ENCODE measurements at places on chromosomes 6 and 20. TPM values are rescaled to one million over a fixed set of nuclear protein-coding genes. Genes with fewer than 3 reads are reported as not detected.

GRCh38 chr20:48205281-48205782, 420.1 kb upstream of the SULF2 start:
- no peak for DNase-seq

DNA sequence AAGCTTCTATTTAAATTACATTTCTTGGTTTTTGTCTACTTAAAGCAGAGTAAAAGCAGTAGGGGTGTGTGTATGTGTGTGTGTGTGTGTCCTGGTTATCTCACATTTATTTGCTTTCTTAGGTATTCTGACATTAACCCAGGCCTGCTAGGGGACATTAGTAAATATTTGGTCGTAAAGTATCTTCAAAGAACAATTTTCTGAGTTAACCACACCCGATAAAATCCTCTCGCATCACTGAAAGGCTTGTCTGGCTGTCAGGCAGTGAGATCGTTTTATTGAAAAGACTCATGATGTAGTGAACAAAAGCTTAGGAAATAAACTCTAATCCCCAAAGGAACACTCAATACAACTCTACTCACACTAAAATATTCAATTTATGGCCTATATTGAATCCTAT, 77.9 kb downstream of the ZNF217 start:
- no peak for DNase-seq

GRCh38 chr20:36018208-36018988, 50.0 kb downstream of the CNBD2 start:
- DNase-seq = no peak

- no peak for DNase-seq
Measured at GRCh38 chr6:73074175-73074574, 151.1 kb downstream of the KHDC1L start.

- no peak for DNase-seq
Measured at GRCh38 chr6:1380625-1381427, 8.6 kb upstream of the FOXF2 start.

- no peak for DNase-seq
Measured at GRCh38 chr6:28737750-28738395, 185.9 kb downstream of the TRIM27 start.

DNA sequence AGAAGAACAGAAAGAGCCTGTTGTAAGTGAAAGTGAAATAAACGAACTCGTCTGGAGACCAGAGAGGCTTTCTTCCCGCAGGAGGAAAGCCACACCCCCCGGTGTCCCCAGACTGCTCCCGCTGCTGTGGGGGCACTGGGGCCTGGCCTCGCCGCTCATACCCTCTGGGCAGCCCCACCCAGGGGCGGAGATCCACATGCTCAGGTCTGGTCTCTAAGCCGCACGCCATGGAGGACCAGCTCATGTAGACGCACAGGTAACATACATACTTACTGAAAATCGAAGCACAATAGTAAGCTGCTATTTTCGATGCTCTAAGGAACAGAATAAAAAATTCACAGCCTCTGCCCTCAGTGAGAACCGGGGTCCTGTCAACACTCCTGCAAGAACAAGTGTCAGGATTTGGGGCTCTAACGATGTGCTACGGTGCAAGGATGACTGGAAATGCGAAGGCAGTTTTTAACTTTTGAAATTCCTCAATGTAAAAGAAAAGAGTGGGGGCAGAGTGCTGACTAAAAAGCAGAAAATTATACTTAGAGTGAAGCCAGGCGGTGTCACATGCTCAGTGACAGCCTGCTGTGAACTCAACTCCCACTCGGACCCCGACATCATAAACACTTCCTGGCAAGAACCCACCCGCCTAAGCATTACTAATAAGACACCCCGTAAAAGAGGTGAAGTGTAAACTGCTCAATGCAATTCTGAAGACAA, 110.5 kb downstream of the IRF4 start:
- DNase-seq = no peak

DNA sequence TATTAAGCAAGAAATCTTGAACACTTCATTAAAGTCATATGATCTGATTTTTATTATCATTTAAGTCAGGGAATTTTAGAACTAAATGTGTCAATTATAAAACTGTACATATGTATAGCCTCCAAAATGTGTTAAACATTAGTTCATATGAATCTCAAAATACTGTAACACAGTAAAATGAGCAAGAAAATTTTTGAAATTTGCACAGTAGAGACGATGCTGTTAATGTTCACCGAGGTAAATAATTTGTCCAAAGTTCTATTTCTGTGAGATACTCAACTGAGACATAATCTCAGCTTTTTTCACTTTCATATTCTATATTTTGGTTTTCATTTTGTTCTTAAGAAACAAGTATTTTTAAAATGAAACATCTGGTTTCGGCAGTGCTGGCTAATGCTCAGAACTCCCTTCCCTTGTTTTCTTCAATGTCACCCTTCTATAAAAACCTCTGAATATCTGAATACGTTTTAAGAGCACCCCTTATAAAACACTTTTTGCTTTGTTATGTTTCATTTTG, 353.1 kb downstream of the LAMA2 start:
- no peak for DNase-seq

GRCh38 chr6:32175322-32175710, 568 bp downstream of the AGPAT1 start:
- DNase-seq = no peak

DNA sequence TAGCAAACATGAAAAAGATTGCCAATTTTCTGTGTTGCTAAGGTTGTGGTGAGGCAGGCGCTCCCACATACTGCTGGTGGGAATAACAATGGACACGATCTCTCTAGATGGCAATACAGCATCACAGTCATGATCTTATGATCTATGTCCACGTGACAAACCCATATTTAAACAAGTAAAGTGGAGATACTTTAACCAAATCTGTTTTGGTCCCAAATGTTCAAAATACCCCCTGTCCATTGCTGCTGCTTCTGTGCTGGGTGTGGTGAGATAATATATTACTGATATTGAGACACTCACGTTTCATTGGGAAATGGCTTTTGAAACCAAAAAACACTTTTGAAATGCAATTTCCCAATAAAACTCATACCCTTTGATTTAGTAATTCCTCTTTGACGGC, 23.0 kb downstream of the SIRPD start:
- DNase-seq = no peak

- DNase-seq = no peak
Measured at GRCh38 chr20:9829835-9830234, 9.0 kb downstream of the PAK5 start.

DNA sequence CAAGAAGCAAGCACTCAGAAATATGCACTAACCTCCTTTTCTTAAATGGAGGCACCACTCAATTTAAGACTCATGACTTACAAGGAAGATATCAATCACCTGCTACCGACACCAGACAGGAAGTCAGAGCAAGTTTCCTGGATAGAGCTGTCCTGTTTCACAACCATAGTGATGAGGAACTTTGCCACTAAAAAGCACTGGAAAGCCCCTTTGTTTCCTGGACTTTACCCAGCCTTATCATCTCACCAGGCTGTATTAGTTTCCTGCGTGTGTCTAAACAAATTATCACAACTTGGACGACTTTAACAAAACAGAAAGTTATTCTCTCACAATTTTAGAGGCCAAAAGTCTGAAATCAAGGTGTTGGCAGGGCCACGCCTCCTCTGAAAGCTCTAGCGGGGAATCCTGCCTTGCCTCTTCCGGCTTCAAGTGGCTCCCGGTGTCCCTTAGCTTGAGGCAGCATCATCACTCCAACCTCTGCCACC, 253.8 kb upstream of the STXBP5 start:
- no peak for DNase-seq

DNA sequence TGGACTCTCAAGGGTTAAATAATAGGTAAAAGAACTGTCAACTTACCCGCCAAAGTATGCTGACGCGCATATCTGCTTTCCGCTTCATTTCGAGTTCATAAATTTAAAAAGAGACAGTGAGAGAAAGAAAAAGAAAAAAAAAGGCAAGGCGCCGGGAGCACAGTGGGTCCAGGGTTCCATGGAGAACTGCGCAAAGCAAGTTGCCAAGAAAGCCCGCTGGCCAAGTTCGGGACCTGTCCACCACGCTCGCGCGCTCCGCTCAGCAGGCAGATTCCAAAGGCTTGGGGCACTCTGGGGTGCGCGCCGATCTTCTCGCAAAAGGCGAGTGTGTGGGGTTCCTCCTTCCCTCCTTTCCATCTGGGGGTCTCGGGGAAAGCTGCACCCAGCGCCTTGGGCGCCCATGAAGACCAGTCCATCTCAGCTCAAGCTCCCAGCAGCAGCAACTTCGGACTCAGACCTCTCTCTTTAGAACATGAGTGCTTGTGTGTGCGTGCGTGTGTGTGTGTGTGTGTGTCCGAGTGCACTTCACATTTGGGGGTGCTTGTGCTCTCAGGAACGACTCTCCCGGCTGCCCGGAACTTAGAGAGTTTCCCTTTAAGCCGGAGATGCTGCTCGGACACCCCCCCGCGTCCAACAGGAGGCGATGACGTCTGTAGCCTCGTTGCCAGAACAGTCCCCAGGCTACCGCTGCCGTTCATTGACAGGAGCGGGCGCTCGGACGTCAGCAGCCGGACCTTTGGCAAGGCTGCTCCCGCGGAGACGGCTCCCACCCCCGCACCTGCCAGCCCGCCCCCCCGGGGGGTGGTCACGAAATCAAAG, 180.0 kb downstream of the TBXT start:
- no peak for DNase-seq

- no peak for DNase-seq
Measured at GRCh38 chr6:3707024-3707423, 44.5 kb downstream of the PXDC1 start.

DNA sequence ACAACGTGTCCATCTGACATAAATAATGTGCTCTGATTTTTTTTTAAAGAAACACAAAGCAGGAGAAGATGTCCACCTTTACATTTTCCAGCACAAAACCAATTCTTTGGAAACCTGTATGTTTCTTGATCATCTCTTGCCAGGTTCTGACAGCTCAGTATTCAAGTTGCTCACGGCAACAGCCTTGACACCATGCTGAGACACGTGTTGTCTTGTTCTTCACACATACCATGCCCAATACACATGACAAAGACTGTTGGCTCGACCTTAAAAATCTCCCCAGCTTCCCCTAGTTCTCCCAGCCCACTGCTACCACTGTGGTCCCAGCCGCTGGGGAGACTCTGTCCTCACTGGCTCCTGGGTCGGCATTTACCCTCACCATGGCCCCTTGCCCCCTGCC, 518.9 kb downstream of the PREX1 start:
- DNase-seq = no peak

DNA sequence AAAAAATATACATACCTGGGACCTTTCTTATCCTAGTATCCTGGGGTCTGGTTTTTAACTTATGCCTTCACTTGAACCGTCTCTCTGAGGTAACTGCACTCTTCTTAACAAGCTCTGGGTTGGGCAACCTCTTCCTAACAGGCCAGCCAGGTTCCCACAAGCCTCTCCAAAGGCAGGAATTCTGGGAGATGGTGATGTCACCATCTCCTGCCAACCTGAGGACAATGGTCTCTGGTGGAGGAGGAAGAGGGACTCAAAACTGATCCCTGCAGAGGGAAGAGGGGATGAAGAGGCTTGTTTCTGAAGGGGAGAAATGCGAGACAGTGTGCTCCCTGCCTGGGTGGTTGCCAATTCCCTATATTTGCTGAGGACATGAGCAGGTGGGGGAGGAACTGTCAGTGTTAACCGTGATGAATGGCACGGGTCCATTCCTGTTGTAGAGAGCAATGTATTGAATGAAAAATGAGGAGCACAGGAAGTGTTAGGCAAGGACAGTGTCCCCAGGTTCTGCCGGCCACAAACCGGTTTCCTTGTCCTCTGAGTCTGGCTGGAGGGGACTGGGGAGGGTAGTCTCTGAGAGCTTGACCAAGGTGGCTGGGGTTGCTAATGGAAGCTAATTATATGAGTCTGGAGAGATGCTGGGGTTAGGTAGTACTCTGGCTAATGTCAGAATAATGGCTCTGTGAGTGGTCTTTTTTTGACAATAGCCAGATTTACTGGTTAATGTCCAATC, 95.5 kb downstream of the KCNB1 start:
- no peak for DNase-seq

DNA sequence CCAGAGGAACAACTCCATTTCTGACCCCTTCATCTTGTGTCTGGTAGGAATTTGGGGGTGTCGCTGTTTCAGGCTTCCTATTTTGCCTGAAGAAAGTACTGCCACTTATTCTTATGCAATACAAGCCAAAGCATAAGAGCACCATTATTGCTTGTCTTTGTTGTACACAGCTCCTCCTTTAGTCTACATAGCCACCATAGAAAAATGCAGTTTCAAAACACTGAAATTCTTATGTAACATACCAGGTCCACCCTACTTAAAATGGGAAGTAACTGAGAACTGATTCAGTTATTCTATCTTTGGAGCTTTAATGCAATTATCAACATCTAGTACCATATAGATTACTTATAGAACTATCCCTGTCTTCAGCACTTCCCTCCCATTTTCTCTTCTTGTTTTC, 255.5 kb downstream of the ARHGAP18 start:
- DNase-seq = no peak

- DNase-seq = no peak
Measured at GRCh38 chr20:2738331-2739041, 45.9 kb downstream of the EBF4 start.

DNA sequence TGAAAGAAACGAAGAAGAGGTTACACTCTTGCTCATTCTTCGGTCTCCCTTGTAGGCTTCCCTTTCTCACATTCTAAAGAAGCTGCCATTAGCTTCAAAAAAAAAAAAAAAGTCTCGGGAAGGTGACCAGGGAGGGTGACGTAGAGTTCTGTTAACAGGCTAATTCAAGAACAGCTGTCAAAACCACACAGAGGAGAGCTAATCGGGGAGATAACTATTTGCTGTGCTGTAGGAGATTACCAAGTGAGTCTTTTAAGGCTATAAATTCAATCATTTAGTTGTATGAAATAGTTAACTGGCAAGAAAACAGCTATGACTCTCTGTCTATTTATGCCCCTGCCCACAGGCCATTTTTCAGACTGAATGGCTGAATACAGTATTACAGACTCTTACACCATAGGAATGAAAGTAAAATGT, 256.8 kb downstream of the SYNE1 start:
- no peak for DNase-seq

- DNase-seq = no peak
Measured at GRCh38 chr20:3543901-3544507, 73.2 kb downstream of the ATRN start.

- DNase-seq = no peak
Measured at GRCh38 chr20:17870086-17870740, 98.4 kb downstream of the SNX5 start.

The ELOVL2 gene
- polyA plus RNA-seq = not detected

The GSTA1 gene
- not detected for polyA plus RNA-seq

The VSX1 gene
- polyA plus RNA-seq = not detected

The LY86 gene
- polyA plus RNA-seq = 191 TPM

The ZNF311 gene
- polyA plus RNA-seq = not detected

The ID1 gene
- 0.83 TPM for polyA plus RNA-seq

The WFDC2 gene
- polyA plus RNA-seq = not detected

The BPIFA1 gene
- polyA plus RNA-seq = not detected

Data from GM12878 (cell line).